ENCODE measurements at places on chromosomes 16 and 17.

DNA sequence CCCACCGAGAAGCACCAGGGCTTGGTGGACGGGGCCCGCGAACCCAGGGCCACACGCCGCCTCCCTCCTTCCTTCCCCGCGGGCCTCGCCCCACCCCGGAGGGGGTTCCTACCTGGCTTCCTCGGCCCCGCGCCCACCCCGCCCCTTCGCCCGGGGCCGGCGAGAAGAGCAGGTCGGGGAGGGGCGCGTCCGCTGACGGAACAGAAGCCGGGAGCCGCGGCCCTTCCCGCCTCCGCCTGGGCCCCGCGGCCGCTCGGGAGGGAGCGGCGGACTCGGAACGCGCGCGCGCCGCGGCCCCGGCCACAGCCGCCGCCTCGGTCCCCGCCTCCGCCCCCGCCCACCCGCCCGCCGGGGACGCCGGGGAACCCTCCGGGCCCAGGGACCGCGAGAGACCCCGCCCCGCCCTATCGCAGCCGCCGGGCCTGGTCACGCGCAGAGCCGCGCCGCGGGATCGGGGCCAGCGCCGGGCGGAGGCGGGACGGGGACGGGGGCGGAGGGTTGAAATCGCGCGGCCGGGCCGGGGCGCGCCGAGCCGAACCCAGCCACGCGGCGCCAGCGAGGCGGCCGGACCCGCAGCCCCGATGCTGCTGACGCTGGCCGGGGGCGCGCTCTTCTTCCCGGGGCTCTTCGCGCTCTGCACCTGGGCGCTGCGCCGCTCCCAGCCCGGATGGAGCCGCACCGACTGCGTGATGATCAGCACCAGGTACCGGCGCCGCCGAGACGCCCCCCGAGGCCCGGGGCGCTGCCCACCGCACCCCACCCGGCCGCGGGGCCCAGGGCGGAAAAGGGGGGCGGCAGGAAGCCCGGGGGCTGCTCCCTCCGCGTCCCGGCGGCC is at the start of gene TLCD3A:
Gene TLCD3A (plus strand): TSS at position 530 of the 835 bp plus-strand sequence. CDS start 52 bp downstream, at position 582.
- no peak for DNase-seq

DNA sequence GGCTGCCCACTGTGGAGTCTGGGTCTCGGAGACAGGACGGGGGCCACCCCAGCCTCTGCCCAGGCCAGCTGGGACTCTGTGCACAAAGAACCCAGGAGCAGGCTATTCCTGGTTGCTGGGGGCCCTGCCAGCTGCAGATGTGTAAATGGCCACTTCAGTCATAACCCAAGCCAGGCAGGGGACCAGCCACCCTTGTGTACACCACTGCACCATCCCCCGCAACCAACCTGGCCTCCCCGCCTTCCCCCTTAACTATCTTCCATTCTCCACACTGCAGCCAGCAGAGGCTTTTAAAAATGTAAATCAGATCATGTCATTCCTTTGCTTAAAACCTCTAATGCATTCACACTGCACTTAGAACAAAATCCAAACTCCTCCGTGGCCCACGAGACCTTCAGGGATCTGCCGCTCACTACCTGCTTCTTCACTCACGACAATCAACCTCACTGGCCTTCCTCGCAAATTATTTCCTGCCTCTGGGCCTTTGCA is 28.3 kb downstream of the RTN4RL1 start:
- DNase-seq: no peak

DNA sequence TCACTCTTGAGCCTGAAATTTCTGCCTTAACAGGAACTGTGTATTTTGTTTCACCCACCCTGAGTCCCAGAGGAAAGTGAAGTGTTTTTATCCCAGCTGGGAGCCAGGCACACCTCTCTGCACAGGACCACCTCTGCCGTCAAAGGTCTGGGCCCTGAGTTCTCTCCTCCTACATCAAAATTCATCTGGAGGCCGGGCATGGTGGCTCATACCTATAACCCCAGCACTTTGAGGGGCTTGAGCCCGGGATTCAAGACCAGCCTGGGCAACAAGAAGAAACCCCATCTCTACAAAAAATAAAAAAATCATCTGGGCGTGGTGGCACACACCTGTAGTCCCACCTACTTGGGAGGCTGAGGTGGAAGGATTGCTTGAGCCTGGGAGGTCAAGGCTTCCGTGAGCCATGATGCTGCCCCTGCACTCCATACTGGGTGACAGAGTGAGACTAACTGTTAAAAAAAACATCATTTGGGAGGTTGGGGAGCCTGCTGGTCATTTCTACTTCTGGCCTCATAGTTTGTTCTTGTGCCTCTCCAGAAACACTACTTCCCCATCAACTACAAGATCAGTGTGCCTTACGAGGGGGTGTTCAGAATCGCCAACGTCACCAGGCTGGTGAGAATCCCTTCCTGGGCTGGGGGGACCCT is 9.8 kb downstream of the IL34 start:
- DNase-seq: no peak

DNA sequence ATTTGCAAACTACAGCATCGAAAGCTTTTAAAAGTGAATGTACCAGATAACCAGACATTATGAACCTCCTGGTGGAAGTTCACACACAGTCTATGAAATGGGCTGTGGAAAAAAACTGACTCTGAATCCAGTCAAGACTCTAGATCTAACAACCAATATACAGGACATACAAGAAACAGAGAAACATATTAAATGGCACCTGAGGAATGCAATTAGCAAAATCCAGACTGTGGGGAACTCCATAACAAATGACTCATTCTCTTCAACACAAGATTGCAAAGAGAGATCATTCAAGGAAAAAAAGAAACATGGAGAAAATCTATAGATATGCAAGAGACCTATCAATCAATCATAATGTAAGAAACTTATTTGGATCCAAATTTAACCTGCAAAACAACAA is 119.0 kb downstream of the MYO1D start:
- DNase-seq: no peak

DNA sequence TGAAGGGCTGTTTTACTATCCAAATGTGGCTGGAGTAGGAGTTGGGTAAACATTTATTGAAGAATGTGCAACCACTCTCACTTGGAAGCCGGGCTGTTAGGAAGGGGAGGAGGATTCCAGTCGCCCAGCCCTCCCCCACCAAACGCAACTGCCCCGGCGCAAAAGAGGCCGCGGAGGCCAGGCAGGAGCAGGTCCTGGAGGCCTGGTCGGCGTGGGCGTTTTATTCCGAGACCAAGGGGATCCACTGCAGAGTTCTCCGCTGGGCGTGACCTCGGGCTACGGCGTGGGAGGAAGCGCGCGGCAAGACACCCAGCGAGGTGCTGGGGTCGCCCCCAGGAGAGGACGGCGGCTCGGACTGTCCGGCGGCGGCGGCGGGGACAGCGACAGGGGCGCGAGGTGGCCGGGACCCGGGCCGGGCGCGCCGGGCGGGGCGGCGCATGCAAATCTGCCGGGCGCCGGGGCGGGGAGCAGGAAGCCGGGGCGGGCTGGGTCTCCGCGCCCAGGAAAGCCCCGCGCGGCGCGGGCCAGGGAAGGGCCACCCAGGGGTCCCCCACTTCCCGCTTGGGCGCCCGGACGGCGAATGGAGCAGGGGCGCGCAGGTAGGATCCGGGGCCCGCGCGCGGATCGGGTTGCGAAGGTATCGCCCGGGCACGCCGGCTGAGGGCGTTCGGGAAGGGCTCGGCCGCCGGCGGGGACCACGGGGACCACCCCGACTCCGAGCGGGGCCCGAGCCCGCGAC is at the start of gene IL4R:
Gene IL4R (plus strand): TSS at position 553 of the 739 bp plus-strand sequence. CDS start 26,230 bp downstream, outside the sequence.
- peak; percentile 20 for DNase-seq

DNA sequence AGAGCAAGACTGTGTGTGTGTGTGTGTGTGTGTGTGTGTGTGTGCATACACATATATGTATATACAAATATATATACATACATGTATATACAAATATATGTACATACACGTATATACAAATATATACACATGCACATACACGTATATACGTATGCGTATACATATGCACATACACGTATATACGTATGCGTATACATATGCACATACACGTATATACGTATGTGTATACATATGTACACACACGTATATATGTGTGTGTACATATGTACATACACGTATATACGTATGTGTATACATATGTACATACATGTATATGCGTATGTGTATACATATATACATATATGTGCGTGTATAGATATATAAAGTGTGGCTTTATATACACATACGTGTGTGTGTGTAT is 31.4 kb downstream of the SPHK1 start:
- no peak for DNase-seq

DNA sequence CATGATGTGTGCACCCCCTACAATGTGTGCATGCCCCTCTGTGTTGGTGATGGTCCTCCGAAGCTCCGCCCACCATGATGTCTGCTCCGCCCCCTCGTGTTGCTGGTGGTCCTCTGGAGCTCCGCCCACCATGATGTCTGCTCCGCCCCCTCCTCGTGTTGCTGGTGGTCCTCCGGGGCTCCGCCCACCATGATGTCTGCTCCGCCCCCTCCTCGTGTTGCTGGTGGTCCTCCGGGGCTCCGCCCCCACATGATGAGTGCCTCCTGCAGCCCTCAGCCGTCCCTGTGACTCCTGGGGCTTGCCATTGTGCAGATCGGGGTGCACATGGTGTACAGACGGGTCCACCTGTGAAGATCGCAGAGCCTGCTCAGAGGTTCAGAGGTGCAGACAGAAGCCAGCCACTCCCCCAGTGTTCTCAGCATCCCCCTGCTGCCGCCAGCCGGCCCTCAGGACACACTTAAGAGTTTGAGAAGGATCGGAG is 129.1 kb upstream of the CHMP6 start:
- no peak for DNase-seq
